Thymus (tissue), 14 donors: ENCODE measurements at places on chromosomes 5 and 9. TPM values are rescaled to one million over a fixed set of nuclear protein-coding genes. Genes with fewer than 3 reads are reported as not detected.
A peak's percentile ranks its signal among the peaks of the same experiment; 100 is the strongest.

DNA sequence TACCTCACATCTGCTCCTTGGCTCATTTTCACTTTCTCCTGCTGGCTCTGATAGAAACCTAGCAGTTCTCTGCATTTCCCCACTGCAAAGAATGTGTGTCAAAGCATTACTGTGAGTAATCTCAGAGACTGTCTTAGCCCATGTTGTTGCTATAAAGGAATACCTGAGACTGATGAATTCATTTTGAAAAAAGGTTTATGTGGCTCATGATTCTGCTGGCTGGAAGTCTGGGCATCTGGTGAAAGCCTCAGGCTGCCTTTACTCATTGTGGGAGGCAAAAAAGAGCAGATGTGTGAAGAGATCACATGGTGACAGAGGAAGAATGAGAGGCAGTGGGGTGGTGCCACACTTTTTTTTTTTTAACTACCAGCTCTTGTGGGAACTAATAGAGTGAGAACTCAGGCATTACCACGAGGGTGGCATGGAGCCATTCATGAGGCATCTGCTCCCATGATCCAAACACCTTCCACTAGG is 191.6 kb upstream of the CTNND2 start:
- no peak for DNase-seq

The STC2 gene
- total RNA-seq, result 0.80 TPM

- DNase-seq, result no peak
Measured at GRCh38 chr9:127555840-127556820, 55.9 kb upstream of the STXBP1 start.

DNA sequence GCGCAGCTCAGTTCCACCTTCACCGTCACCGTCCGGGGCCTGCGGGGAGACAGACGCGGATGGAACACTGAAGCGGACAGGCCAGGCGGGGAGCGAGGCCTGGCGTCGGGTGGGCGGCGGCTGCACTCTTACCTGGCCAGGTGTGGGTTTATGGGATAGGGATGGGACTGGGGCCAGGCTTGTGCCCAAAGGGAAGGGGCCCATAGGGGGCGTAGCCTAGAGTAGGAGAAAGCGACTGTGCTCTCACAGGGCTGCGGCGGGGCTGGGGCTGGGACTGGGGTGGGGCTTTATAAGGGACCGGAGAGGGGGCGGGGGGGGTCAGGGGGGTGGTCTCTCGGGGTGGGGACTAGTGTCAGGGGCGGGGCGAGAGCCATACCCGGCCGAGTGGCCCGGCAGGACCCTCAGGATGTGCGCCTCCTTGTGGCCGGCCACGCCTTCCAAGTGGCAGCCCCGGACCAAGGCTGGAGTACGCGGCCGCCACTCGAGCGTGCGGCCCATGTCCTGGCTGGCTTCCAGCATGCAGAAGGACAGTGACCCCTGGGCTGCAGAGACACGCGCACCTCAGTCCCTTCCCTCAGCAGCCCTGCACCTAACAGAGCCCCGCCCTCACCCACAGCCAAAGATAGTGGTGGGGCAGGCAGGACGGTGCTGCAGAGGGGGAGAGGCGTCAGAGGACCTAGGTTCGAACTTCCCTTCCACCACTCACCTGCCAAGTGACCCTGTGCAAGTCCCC is 22.8 kb downstream of the FPGS start:
- DNase-seq, result no peak

The CNTNAP3 gene
- 2.8 TPM for total RNA-seq

The FANCG gene
- total RNA-seq, result 35.2 TPM

DNA sequence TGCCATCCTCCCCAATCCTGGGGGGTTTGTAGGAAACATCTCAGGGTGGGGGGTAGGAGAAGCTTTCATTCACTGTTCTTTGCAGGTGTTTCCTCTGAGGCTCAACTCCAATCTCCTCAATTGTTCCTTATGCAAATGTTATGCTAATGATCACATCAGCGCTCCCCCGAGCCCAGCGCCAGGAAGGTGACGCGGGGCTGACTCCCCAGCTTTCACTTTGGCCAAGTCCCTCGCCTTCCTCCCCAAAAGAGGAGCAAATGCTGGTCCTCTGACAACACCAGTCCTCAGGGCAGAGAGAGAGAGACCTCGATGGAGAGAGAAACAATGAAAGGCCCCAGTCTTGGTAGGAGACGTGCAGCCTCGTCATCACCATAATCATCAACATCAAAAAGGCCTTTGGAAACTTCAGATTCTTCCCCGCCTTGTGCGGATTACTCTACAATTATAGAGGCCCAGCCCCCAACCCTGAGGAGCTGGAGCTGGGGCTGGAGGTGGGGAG is 39.1 kb downstream of the PCDH1 start:
- DNase-seq, result peak; percentile 40

- no peak for DNase-seq
Measured at GRCh38 chr5:113117543-113118115, 141.0 kb downstream of the DCP2 start.
